ENCODE measurements at places on chromosomes 11 and 22.

DNA sequence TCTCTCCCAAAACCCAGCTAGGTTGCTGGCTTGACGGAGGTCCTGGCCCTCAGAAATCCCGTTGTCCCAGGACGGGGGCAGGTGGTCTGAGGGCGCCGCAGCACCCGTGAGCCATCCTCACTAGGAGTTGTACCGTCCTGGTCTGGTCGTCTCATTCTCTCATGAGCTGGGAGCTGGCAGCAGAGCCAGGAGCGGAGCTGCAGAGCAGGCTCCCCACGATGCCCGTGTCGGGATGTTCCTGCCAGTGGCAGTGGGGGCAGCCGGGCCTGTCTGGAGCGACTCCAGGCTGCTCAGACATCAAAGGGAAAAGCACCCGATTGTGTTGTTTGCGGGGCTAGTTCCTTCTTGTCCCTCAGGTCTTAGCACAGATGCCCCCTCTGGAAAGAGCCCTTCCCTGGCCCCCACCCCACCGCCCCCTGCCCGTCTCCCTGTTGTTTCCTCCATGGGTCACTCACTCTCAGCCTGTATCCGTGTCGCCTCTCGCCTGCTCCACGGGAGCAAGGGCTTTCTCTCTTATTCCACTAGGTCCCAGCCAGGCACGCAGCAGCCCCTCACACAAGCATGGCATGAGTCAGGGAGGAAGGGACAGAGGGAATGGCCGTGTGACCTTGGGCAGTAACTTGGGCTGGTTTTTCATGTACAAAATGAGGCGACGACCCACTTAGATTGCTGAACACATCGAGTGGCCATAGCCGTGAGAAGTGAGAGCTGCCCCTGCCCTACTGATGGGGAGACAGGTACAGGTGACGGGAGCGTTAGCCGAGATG is 23.2 kb upstream of the MGAT3 start:
- no peak for DNase-seq

GRCh38 chr11:112902361-112903011 is 58.7 kb upstream of the NCAM1 start:
- DNase-seq: no peak

DNA sequence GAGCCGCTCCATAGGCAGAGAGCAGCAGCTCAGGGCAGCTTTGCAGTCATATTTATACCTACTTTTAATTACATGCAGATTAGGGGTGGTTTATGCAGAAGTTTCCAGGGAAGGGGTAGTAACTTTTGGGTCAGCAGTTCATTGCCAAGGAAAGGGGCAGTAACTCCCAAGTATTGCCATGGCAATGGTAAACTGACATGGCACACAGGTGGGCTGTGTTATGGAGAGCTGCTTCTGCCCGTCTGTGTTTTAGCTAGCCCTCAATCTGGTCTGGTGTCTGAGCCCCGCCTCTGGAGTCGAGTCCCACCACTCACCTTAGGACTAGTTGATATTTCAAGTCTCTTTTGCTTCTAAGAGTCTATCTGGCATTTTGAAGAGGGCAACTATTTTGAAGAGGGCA is 12.2 kb upstream of the ZBTB16 start:
- no peak for DNase-seq

GRCh38 chr11:4766420-4767043 is 3.2 kb downstream of the OR51F1 start:
- no peak for DNase-seq

DNA sequence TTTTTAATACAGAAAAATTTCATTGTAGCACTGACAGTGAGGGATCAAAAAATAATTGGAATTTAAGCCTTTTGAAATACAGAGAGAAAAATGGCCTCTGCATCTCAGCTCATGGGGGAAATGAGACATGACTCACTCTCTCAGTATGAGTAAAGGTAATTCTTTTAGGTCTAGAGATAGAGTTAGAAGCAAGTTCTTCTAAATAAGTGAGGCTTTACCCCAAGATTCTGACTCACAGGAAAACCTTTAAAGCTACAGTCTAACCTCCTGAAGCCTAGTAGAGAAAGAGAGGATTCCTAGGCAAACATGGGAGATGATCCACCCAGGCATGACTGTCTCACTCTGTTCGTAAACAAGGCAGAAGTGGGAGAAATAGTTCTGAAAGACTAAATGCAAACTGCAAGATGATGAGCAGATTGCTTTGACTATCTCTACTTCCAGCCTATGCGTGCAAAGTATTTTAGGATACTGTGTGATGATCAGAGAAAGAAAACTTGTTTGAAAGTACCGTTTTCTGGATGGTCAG is 1003.3 kb upstream of the CCDC90B start:
- no peak for DNase-seq

DNA sequence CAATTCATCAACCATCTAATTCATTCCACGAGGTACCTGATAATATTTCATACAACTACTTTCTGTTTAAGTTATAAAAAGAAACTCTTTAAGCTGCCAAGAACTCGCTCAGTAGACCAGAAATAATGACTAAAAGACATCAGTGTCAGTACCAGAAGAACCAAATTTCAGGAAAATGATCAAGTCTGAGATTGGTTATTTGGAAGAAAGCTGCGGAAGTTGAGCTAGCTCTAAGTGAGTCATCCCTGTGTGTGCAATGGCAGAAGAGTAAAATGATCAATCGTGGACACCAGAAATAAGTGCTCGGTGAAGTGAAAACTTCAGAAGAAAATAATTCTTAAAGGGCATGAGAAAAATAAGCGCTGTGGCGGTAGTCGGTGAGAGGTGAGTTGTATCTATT is 933.2 kb upstream of the CHORDC1 start:
- no peak for DNase-seq

GRCh38 chr11:65452806-65453490 is 30.4 kb downstream of the NEAT1 start:
- DNase-seq: peak; percentile 66

GRCh38 chr22:25572708-25573171 is 8.3 kb downstream of the GRK3 start:
- no peak for DNase-seq

DNA sequence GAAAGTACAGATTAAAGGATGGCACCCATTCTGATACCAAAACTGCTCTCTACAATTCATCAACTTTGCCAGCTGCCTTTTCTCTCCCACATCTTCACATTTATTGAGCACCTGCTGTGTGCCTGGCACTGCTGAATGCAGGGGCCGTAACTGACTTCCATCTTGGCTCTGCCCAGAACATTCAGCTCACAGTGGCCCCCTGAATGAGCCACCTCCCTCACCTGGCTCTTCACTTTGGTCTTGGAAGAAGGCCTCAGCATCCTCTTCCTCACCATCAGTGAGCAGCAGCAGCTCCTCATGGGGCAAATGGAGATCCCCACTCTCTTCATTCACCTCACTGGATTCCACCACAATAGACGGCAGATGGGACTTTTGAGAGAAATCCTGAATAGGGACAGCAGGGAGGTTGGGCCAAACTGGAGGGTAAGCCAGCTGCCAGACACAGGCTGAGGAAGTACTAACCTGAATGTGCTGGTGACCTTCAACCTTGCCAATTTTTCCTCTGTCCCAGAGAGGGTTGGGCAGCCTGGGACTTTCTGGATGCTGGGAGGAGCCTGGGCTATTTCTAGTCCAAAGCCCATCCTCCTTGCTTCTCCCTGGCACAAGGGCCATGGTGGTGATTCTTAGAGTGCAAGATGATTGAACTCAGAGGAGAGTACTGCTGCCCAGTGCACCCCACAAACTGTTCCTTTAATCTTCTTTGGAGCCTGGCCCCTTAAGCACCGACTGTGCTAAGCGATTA is 1.9 kb upstream of the UQCC3 start:
- DNase-seq: no peak

DNA sequence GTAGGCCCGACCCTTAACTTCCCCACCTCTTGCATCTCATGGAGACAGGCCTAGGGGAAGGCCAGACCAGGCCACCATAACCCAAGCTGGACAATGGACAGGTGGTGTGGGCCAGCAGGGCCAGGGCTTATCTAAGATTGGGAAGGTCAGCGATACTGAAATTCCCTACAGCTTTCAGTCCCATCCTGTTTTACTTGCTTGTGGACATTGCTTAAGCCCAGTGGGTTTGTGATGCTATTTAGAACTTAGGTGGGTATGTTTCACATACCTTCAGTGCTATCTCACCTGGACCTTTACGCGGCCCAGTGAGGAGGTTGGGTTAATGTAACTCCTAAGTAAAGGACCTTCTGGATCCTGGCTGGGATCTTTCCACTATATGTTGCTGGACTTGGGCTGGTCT is 1.7 kb downstream of the FADS2 start:
- DNase-seq: no peak

DNA sequence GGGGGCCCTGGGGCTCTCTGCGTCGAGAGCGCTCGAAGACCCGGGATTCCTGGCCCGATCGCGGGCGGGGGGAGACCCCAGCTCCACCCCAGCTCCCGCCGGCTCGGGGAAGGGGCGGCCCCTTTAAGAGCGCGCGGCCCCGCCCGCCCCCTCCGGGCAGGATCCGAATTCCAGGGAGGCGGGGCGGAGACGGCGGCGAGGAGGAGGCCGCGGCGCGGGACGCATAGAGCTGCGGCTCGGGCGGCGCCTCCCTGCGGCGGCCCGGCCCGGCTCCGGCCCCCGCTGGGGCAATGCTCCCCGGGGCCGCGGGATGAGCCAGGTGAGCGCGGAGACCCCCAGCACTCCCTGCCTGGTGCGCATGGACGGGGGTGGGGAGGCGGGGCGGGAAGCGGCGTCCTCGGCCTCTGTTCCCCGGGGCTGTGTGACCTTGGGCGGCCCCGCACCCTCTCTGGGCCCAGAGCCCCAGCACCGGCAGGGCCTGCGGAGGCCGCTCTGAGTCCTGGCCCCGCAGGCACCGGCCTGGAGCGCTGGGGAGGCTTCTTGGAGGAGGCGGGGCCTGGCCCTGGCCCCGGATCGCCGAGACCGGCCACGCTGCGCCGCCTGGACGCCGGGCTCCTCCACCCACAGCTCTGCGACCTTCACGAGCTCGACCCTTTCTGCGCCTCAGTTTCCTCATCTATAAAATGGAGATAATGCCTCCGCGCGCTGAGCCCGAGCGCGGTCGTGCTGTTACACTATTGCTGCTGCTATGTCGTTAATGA is 565 bp downstream of the GAS2L1 start:
- no peak for DNase-seq

DNA sequence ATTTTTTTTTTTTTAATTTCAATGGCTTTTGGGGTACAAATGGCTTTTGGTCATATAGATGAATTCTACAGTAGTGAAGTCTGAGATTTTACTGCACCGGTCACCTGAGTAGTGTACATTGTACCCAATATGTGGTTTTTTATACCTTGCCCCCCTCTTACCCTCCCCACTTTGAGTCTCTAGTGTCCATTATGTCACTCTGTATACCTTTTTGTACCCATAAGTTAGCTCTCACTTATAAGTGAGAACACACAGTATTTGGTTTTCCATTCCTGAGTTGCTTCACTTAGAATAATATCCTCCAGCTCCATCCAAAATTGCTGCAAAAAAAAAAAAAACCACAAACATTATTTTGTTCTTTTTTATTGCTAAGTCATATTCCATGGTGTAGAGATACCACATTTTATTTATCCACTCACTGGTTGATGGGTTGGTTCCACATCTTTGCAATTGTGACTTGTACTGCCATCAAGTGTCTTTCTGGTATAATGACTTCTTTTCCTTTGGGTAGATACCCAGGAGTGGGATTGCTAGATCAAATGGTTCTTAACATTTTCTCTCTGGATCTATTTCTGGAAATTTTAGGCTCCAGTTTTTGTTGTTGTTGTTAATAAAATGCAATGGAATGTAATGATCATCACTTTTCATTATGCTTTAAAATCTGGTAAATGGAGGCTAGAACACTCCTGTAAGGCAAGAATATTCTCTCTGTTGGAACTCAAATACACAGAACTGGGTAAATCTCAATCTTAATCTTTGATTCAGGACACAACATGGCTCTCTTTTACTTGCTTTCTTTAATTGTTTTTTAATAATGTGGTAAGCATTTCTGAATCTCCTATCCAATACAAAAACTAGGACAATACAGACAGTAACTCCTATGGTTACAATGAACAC is 10.3 kb downstream of the NEAT1 start:
- no peak for DNase-seq

DNA sequence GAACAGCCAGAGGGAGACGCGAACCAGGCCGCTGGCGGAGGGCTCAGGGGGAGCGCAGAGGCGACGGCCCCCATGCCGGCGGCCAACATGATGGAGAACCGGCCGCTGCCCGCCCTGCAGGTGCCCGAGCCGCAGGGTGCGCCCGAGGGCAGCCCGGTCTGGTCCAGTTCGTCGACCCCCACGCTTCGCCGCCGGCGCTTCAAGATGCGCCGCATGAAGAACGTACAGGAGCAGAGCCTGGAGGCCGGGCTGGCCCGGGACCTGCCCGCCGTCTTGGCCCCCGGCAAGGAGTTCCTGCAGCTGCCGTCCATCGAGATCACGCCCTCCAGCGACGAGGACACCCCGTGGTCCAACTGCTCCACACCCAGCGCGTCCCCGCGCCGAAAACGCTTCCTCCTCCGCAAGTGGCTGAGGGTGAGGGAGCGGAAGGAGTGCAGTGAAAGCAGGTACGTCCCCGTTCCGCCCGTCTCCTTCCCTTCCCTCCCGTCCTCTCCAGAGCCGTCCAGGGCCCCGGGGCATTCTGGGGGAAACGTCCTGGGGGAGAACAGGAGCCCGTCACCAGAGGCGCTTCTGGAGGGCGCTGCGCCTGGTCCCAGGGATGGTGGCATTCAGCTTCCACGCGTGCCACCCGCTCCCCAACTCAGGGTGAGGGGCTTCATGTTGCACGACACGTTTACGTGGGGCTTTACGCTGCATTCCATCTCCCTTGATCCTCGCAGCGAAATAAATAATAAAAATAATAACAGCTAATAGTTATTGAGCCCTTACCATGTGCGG is 840 bp downstream of the GRAMD1B start:
- DNase-seq: no peak

DNA sequence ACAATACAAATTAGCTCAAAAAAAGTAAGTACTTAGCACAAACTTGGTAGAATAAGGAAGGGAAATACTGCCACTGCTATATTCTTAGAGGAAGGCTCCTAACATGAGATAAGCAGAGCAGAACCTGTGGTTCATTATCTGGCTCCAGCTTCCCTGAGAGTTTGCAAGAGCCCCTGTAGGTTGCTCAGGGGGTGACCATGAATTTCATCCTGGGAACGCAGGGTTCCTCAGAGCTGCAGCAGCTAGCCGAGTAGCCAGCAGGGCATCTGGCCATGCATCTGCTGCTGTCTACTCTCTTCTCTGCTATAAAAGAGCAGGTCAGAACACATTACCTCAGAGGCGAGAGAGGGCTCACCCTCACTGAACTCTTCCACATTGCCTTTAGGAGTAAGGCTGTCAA is 67.3 kb downstream of the TRPC6 start:
- DNase-seq: no peak

DNA sequence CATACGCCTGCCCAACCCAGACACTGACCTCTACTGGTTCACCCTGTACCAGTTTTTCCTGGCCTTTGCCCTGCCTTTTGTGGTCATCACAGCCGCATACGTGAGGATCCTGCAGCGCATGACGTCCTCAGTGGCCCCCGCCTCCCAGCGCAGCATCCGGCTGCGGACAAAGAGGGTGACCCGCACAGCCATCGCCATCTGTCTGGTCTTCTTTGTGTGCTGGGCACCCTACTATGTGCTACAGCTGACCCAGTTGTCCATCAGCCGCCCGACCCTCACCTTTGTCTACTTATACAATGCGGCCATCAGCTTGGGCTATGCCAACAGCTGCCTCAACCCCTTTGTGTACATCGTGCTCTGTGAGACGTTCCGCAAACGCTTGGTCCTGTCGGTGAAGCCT is 2.2 kb downstream of the MCHR1 start:
- no peak for DNase-seq

GRCh38 chr22:36125994-36126531 is 34.5 kb downstream of the APOL3 start:
- DNase-seq: no peak
